Iris pigment epithelial cell (primary cell): ENCODE measurements at places on chromosomes 1 and 21.

DNA sequence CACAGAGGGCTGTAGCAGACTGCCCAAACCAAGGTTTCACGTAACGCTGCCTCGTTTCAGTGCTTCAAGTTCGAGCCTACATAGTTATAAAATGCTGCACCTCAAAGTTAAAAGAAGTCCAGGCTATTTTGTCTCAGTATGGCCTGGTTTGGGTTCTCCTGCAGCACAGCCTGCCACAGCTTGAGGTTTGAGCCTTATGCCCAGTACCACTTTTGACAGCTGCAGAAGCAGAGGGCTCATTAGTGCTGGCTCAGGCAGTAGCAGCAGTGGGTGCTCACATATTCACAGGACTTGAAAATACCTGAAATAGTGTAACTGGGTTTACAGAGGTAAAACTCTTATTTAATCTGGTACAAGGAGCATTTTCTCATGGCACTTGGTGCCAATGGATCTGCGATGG, 15.3 kb downstream of the SPATA46 start:
- DNase-seq: no peak

- DNase-seq: no peak
These were observed 129.8 kb upstream of the CHODL start for GRCh38 chr21:18114810-18115209.

GRCh38 chr1:230891413-230891812, 23.1 kb upstream of the C1orf198 start:
- DNase-seq: no peak

DNA sequence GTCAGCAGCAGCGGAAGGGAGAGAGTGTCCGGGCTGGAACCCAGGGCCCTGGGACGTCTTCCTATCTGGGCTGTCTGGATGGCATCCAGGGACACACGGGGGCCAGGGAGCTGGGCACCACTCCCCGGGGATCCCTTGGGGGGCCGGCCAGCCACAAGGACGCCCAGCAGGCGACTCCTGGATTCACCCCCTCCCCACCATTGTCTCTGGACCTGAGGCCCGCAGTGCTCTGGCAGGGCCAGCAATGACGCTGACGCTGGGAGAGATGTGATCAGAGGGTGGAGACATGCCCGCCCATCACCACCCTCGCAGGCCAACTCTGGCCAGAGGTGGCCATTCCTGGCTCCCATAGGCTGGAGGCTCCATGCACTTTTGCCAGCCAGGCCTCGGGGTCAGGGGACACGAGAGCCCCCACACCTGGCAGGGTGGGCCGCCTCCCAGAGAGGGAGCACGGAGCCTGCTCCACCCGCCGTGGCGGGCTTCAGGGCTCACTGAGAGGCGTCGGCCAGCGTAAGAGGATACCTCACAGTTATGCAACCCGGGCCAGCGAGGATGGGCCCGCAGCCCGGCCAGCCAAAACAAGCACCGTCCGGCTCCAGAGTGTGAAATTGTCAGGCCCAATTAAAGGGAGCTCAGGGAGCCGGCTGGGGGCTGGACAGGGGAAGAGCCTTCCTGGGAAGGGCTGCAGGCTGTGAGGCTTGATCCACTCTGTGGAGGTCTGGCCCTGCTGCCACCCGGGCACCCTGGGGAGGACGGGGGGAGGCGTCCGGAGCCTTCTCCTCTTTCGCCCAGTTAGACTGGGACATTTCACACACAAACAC, 10.3 kb downstream of the ACTRT2 start:
- no peak for DNase-seq

- DNase-seq: no peak
These were observed 144.0 kb downstream of the ZNF281 start for GRCh38 chr1:200265881-200266280.

GRCh38 chr1:206609229-206609991, 2.9 kb downstream of the EIF2D start:
- DNase-seq: peak; percentile 45

GRCh38 chr1:32224285-32224684, 2.1 kb downstream of the EIF3I start:
- no peak for DNase-seq

DNA sequence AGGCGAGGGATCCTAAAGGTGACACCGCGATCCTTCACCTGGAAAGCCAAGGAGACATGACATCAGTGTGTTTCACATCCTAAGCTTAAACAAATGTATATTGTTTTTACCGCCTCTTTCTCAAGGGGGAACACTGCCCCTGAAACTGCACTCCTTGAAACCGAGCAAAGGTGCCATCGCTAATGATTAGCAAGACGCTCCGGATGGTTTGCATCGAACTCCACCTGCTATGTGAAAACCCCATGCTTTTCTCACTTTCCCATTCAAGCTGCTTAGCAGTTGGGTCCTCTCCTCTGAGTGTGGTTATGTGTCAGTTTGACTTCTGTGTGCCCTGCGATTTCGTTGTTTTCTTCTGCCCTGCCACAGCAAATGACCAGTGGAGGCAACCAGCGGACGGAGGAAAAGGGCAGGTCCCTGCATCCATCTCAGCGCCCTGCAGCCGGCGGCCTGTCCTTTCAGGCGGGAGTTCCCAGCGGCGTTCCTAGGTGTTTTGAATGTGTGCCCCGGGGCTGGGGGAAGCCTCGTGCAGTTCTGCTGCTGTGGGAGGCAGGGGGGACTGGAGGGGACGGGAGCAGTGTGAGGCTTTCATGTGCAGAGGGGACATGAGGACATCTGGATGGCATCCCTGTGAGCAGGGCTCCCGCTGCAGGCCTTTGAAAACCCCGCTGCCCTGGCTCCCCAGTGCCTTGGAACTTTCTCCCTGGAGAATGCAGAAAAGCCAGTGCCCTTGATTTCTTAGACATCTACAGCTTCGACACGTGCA, 16.1 kb downstream of the ZBTB18 start:
- DNase-seq: no peak

- peak; percentile 43 for DNase-seq
These were observed 8.2 kb upstream of the ST6GALNAC3 start for GRCh38 chr1:76066394-76066793.

DNA sequence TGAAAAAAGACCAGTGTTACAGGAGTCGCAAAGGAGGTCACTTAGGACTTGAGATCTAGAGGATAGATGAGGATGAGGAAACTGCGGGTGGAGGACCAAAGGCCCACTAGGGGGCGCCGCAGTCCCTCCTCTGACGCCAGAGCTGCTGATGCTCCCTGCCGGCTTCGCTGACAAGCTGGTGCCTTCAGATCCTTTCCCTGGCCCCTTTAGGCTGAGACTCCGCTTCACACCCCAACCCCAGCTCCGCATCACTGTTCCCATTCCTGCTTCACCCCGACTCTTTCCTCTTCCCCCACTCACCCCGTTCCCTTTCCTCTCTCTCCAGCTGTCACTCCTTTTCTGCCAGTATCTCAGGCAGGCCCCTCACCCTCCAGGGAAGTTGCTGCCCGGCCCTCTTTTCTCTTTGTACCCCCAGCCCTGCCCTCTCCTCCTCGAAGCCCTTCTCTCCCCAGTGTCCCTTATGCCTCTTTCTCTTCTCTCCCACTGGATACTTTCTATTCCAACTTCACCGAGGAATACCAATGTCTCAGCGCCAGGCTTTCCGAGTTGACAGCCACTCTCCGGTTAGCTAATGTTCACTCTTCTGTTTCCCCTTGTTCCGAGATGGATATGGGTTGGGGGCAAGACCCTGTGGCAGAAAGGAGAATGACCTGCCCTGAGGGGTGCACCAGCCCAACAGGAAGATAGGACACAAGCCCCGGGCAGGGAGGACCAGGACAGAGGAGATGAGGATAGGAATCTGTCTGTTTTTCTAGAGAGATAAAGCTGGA, 4.5 kb downstream of the KCNJ9 start:
- DNase-seq: peak; percentile 70

DNA sequence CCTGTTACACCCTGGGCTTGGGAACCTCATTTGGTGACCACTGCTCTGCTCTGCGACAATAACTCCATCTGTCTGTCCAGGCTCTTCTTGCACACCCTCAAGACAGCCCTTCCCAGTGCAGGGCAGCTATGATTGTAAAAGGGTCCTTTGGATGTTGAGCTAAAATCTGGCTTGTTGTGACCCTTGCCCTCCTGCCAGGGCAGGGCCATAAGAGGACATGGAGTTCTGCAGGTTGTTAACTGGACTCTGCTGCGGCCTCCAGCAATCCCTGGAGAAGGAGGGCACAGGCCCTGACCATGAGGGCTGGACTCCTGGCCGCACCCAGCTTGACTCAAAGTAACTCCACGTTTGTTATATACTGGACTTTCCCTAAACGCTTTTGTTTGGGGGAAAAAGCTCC, 41.2 kb downstream of the DHCR24 start:
- no peak for DNase-seq

GRCh38 chr1:110208916-110209645, 1.0 kb upstream of the KCNC4 start:
- DNase-seq: no peak

- DNase-seq: no peak
These were observed 61.6 kb downstream of the COL18A1 start for GRCh38 chr21:45466330-45467220.

DNA sequence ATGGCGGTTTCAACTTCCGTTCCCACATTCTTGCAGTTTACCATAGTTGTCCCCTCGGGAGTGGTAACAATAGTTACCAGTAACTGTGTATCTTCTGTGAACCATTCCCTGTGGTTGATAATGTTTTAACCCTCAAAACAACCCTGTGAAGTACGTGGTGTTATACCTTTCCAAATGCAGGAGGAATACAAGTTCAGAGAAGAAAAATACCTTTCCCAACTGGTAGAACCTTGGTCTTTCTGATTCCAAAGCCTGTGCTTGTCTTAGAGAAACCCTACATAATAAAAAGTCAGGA, 789 bp downstream of the BTF3L4 start:
- peak; percentile 58 for DNase-seq

GRCh38 chr1:32972814-32973428, 8.3 kb upstream of the RNF19B start:
- peak; percentile 42 for DNase-seq

DNA sequence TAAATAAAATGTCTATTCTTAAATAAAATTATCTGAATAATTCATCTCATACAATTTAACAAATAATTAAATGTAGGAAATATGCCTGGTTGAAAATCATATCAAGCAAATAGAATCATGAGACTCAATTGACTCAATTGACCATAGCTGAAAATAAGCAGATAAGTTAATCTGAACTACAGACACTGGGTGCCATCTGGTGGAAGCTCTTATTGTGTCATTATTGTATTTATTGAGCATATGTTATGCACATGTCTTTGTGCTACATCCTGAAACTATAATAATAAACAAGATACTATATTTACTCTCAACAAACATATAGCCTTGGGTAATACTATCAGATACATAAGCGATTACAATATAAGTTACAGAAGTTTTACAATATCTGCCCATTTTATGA, 41.0 kb downstream of the BRINP3 start:
- DNase-seq: peak; percentile 40

DNA sequence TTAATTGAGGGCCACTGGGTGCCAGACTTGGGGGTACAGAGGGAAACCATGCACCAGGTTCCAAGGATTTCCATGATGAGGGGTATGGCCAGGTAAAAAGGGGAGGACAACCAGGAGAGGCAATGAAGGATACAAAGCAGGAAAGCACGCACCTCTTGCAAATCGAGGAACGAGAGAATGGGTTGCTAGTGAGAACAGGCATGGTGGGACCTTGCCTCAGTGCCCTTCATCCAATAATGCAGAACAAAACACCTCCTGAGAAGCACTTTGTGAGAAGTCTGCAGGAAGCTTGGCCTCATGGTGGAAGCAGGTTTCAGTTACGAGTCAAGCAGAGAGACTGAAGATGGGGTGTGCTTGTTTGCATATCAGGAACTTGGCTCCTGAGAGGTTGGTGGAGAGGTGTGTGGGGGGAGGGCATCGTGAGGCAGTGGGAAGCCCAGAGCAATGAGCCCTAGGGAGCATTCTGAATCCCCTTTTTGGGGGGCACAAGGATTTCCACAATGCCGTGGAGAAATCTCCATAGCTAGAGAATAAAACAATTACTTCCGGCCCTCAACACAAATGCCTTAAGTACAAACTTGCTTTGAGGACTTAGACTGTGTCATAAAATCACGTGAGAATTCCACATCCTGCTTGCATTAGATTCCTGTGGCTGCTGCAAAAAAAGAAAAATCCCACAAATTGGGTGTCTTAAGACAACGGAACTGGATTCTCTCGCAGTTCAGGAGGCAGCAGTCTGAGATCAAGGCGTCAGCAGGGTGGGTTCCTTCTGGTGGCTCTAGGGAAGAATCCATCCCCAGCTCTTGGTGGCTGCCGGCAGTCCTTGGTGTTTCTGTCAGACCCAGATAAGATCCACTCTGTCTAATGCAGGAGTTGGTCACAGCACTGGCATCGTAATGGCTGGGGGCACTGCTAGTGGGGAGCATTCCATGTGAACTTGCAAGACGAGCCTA, 54.9 kb upstream of the BACE2 start:
- DNase-seq: peak; percentile 57

DNA sequence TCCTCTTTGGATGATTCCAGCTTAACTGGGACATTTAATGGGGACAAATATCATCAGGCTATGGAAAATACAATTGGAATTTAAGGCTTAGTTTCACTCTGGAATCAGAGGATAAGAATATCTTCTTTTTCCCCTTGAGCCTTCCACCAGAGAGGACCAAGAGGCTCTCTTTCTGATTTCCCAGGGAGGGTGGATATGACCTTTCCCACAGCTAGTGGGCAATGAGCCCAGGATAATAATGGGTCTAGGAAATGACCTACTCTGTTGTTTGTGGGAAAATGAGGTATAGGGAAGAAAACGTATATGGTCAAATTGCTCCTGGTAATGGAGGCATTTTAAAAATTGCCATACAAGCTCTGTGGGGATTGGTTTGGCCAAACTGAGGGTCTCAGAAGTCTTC, 1.9 kb downstream of the OR6Y1 start:
- no peak for DNase-seq

- no peak for DNase-seq
These were observed 270.6 kb downstream of the NFIA start for GRCh38 chr1:61352845-61353435.

DNA sequence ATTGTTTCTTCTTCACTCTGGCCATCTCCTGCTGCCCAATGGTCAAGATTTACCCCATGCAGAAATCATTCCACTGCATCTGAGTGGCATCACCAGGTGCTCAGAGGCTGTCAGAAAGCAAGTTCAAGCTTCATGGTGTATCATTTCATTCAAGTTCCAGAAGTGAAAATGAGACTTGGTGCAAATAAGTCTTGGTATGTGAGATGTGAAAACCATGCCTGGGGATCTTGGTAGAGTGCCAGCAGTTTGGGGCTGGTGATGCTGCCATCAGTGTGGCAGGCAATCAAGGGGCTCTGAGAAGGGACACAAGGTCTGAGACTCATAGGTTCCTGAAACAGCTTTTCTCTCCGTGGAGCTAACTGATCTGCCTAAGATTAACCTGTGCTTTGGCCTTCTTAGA, 52.0 kb downstream of the CD2 start:
- DNase-seq: no peak
